ENCODE measurements at places on chromosomes 7 and 10. TPM values are rescaled to one million over a fixed set of nuclear protein-coding genes. Genes with fewer than 3 reads are reported as not detected.

GRCh38 chr7:140463111-140463510 lies 16.2 kb downstream of the MKRN1 start:
- no peak for DNase-seq

GRCh38 chr10:14191407-14191806 lies 139.3 kb downstream of the FRMD4A start:
- DNase-seq = no peak

DNA sequence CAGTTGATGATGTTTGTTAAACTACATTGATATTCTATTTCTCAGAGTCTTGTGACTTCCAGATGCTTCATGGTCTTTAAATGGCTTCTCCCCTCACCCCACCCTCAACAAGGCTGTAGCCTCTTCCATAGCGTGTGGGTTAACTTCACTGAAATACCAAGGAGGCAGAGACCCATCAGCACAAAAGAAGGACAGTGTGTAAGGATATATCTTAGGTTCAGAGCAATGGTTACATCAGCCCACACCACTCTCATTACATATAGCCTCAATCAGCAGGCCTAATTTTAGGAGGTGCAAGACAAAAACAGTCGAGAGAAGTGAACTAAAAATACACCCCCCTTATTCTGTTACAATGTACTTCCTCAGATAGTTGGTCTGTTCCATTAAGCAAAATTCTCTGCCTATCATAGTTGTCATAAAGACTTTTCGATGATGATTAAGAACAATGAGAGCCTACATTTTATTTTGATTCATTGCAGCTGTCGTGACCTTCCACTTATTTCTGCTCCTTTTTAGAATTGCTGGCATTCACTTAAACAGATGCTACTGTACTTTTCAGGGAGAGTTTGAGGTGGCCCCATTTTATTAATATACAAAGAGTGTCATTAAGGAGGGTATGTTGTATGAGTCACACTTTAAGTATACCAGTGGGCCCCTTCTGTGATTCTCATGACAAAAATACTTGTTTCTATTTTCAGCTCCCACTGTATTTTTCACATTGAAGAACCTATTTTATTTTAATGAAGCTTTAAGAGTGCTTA lies 52.1 kb downstream of the WIPF3 start:
- DNase-seq = no peak

- no peak for DNase-seq
Observed at GRCh38 chr7:12607134-12607533, 36.6 kb downstream of the SCIN start.

DNA sequence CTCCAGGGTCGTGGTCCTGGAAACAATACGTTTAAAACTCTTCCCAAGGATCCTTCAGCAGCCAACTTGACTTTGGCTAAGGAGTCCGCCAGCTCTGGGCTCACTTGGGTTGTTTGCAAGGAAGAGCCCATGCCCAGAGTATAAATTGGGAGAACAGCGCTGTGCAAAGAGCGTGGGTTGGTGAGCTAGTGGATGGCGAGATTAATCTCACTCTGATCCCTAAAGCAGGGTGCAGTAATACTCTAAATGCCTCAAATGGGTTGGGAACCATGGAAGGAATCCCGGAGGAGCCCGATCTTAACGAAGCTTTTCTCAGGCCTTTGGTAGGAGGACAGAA lies 495 bp upstream of the SDHAF3 start:
- no peak for DNase-seq

GRCh38 chr7:36128448-36129047 lies 24.5 kb upstream of the EEPD1 start:
- peak; percentile 94 for DNase-seq

- no peak for DNase-seq
Observed at GRCh38 chr7:37493810-37494209, 45.1 kb upstream of the ELMO1 start.

Gene WDR11
- total RNA-seq = 35.3 TPM
